ENCODE measurements at places on chromosomes 13 and 19. TPM values are rescaled to one million over a fixed set of nuclear protein-coding genes. Genes with fewer than 3 reads are reported as not detected.

GRCh38 chr13:103663996-103664395 is 597.8 kb upstream of the SLC10A2 start:
- DNase-seq = no peak

Gene BCL3
- total RNA-seq = 208 TPM

DNA sequence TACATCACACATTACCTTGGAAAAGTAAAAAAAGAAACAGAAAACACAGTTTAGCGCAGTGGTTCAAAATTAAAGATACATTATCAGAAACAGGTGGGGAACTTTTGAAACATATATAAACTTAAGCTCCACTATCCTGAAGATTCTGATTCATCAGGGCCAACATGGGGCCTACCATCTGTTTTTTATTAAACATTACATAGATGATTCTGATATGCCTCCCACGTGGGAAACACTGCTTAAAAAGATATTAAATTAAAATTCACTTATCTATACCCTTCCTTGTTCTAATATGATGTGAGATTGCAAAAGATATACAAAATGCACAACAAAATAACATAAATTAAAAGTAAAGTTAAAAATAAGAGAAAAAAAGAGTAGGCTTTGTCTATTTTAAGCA is 125.0 kb downstream of the VWA8 start:
- no peak for DNase-seq

DNA sequence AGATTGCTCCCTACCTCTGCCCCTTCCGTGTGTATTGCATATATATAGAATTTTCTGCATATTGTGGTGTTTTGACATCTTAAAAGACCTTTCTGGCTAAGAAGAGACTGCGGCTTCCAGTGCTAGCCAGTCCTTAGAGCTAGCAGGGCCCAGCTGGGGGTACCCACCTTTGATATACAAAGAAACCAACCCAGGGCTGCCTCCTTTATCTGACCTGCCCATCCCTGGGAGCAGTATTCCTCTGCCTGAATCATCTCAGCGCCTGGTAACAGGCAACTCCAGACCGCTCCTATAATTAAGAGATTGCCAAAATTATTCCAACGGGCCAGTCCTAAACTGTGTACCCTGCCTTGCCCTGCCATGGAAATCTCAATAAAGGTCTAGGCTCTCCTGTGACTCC is 186.3 kb upstream of the RNF113B start:
- DNase-seq = no peak

- DNase-seq = no peak
These were observed 30.7 kb downstream of the ZNF844 start for GRCh38 chr19:12095111-12095790.

DNA sequence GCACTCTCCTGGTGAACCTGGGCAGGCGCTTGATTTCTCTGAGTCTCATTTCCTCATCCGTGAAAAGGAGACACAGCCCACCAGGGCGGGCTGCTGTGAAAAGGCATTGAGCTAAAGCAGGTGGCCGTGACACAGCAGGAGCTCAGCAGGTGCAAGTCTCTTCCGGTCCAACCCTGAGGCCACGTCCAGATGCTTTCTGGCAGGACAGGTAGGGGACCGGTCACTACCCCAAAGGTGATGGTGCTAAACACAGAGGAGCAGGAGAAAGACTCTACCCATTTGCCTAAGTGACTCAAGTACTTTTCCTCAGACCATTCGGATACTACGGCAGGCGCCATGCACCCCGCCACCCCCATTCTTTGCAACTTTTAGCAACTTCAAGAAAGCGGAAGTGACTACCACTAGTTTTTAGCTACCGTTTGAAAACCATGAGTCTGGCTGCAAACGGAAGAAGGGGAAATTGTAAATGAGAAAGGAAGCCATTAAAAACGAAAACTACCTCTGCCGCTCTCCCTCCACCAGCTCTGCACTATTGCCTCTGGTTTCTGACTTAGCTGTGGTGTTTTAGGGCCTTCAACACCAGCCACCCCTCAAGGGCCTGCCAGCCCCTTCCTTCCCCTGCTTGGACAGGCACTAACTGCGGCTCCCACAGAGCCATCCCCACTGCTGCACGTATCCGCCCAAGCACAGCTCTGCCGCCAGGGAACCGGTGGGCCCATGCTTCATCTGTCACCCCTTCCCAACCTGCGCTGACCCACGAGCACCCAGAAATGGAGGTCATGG is 4.8 kb downstream of the PPP6R1 start:
- DNase-seq = peak; percentile 63

- peak; percentile 37 for DNase-seq
These were observed 10.2 kb upstream of the CCDC97 start for GRCh38 chr19:41299755-41300089.

- no peak for DNase-seq
These were observed 24.9 kb downstream of the ARHGEF7 start for GRCh38 chr13:111139873-111140561.

Gene STOML3
- not detected for total RNA-seq

GRCh38 chr19:47210689-47211316 is 20.2 kb downstream of the BBC3 start:
- DNase-seq = peak; percentile 77

- DNase-seq = peak; percentile 97
These were observed at the start of gene TIMM13 for GRCh38 chr19:2427429-2428320. Gene TIMM13, minus strand, starts transcription at chr19:2427586. Its CDS starts 53 bp downstream, at chr19:2427533.

- no peak for DNase-seq
These were observed 1.1 kb downstream of the GJA3 start for GRCh38 chr13:20159646-20160305.

DNA sequence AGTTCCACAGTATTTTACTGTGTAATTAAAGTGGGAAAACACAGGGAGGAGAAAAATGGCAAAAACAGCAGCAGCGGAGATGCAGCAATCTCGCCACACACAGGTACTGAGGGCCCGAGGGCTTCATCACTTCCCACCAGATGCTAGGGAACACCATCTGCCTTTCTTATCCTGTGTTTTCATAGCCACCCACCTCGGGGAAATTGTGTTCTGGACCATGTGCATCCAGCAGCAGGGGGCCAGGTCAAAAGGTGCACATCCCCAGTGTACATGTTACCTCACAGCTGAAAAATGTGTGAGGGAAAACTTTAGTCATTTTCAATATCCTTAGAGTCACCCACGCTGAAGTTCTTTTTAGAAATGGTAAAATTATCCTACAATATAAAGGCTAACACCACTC is 30.2 kb downstream of the PDCD5 start:
- DNase-seq = no peak

GRCh38 chr13:80109303-80109702 is 231.6 kb downstream of the SPRY2 start:
- no peak for DNase-seq

DNA sequence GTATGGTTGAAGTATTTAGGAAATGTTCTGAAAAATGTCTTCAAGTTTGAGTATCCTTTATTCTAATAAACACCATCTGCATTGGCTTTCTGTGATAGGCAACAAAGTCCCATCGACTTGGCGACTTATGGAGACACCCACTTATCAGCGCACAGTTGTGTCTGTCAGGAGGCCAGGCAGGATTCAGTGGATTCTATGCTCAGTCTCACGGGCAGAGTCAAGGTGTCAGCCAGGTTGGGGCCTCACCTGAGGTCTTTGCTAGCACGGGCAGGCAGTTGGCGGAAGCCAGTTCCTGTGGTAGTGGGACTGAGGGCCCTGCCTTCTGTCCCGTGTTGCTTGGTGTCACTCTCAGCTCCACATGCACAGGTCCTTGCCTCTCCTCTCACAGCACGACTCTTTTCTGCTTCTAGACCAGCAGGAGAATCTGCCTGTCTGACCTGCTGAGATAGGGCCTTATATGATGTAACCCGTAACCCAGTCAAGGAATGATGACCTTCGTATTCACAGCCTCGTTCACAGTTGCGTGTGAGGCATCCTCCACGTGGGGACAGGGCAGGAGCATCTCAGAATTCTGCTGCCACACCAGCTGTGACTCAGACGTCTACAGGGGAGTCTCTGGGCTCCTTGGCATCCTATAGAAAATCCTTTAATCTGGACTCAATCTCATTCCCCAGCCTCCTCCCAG is 10.0 kb downstream of the CUL4A start:
- DNase-seq = no peak

Gene PGLYRP1
- not detected for total RNA-seq

GRCh38 chr13:33167491-33167890 is 118.1 kb downstream of the STARD13 start:
- DNase-seq = no peak

DNA sequence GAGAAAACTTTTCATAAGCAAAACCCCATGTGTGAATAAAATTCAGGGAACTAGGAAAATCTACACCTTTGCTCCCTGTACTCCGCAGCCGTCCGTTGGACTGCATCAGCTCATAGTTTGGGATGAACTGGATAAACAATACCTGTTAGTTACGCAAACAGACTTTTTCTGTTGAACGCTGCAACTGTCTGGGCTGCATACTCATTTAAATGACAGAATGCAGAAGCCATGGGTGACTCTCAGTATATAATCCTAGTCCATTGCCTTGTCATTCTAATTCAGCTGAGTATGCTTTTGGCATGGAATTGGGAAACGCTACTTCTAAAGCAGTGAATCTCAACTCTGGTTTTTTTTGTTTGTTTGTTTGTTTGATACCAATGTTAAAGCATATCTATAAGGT is 151.6 kb downstream of the SLITRK1 start:
- no peak for DNase-seq

GRCh38 chr13:108860418-108860817 is 231.0 kb downstream of the MYO16 start:
- DNase-seq = no peak

DNA sequence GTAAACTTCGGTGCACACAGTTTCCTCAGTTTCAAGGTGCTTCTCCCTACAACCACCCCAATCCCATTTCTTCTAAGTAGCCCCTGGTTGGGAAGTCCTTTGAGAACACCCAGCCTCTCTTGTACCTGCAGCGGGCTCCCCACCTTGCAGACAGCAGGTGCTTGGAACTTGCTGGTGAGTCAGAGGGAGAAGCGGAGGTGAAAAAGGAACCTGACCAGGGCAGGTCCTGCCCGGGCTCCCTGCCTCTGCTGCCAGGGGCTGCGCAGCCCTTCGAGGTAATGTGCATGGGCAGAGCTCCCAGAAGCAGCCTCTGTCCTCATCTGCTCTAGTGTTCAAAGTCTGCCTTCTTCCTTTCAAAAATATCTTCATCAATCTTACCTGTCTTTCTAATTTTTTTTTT is 274.0 kb upstream of the SOX1 start:
- no peak for DNase-seq

Gene ZNF878
- 0.55 TPM for total RNA-seq

DNA sequence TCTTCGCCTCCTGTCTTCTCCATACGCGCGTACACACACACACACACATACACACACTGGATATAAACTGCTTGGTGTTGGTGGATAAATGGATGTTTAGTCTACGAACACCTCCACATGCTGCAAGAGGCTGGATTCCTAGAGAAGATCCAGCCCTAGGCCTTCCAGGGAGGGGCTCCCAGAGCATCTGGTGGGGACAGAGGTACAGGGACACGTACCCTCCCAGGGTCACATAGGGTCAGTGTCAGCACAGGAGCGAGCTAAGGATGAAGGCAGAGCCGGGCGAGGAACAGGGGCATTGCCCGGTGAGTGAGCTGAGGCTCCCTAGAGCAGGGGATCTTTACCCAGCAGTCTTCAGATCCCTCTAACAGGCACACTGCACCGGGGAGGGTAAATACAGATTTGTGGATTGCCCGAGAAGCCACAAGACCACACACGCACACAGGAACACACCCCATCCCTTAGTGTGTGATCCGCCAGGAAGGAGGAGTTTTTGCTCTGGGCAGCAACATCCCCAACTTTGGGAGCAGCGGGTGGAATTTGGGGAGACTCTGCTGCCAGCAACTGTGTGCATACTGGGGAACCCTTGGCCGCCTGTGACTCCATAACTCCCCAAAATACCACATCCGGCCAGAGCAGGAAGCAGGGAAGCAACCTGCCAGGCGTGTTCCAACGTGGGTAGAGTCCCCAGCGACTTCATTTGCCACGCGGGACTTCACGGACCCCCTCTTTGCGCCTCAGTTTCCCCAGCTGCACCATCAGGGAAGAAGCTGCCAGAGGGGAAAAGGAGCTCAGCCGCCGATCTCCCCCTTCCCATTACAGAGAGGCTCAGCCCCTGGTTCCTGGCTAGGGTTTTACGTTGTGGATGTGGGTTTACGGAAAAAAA is 5.8 kb upstream of the TLE2 start:
- DNase-seq = peak; percentile 54

DNA sequence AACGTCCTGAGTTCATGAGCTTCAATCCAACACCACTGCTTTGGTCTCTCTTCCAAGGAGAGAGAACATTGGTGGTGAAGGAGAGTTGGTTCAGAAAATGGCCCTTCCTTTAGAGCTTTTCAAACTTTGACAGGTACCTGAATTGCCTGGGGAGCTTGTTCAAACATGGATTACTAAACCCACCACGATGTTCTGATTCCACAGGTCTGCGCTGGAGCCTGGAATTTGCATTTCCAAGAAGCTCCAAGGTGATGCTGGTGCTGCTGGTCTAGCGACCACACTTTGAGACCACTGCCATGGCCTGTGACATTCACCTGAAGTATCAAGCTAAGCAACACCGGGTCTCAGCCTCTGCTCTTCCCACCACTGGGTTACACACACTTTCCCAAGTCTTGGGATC is 60.2 kb downstream of the GSX1 start:
- DNase-seq = no peak

Gene ADPRHL1
- total RNA-seq = 1.4 TPM

GRCh38 chr19:46890423-46891170 is 29.8 kb downstream of the ARHGAP35 start:
- no peak for DNase-seq

DNA sequence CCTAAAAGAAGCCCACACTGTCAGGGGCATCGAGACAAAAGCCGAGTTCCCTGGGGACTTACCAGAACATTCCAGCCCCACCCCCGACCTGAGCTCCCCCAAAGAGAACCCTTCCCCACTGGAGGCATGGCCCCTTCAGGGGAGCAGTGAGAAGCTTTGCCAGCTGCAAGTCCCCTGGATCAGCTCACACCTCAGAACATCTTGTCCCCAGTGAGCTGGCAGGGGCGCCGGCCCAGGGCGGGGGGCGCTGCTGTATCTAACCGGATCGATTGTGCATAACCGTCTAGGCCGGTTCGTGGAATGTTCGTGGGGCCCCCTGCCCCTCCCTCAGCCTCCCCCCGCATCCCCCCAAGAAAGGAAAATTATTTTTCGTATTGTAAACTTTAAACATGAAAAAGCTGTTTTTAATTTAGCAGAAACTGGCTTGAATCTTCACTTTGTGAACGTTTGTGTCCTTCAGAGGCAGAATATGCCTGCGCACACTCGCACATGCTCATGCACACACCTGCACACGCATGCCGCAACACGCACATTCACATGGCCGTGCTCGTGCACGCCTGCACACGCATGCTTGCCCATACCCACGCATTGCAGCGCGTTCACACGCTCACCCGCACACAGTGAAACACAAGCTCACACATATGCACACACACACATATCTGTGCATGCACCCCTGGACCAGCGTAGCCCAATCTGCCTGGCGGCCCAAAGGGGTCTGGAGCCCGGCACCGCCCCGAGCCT is 12.0 kb upstream of the CRTC1 start:
- DNase-seq = no peak

GRCh38 chr13:100721885-100722512 is 47.4 kb upstream of the TMTC4 start:
- DNase-seq = peak; percentile 66

GRCh38 chr19:38698225-38699026 is 45.8 kb downstream of the CAPN12 start:
- DNase-seq = no peak
